ENCODE measurements at places on chromosomes 6 and 20. TPM values are rescaled to one million over a fixed set of nuclear protein-coding genes. Genes with fewer than 3 reads are reported as not detected.

GRCh38 chr6:113315879-113316278 is 541.3 kb upstream of the MARCKS start:
- no peak for DNase-seq

- DNase-seq, result no peak
Measured at GRCh38 chr20:33766686-33767085, 34.9 kb downstream of the ZNF341 start.

DNA sequence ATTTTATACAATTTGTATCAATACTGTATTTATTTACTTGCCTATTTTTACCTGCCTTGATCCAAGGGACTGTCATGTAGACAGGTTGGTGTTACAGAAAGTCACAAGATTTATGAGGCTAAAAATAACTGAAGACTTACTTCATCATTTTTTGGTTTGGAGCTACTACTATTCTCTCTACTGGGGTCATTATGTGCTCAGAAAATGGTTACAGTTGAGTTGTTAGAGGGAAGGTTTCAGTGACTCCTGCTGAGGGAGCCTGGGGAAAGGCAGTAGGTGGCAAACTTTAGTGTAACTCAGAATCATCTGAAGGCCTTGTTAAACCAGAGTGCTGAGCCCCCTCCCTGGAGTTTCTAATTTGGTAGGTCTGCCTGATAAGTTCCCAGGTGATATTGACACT is 118.8 kb downstream of the TINAG start:
- no peak for DNase-seq

GRCh38 chr6:147429794-147430193 is 78.7 kb upstream of the SAMD5 start:
- no peak for DNase-seq

- no peak for DNase-seq
Measured at GRCh38 chr6:53115113-53115512, 33.5 kb downstream of the GCM1 start.

- DNase-seq, result no peak
Measured at GRCh38 chr20:13338999-13339411, 117.9 kb downstream of the ISM1 start.

- no peak for DNase-seq
Measured at GRCh38 chr6:99416892-99417767, 8.0 kb downstream of the PNISR start.

DNA sequence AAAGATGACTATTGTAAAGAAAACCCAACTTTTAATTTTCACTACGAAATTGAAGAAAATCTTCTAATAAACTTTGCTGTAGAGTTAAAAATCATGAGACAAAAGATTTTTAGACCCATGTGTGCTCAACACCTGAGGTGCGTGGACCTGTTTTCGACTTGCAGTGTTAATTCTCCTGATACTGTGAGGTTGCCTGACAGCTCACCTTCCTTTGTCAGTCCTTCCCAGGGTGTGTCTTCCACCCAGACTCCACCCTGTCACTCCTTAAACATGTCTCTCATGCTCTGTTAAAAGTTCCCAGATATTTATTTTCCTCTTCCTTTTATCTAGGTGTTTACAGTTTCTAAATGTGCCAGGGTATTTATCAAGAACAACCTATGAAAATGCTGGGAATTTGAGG is 151.3 kb upstream of the NT5E start:
- no peak for DNase-seq

DNA sequence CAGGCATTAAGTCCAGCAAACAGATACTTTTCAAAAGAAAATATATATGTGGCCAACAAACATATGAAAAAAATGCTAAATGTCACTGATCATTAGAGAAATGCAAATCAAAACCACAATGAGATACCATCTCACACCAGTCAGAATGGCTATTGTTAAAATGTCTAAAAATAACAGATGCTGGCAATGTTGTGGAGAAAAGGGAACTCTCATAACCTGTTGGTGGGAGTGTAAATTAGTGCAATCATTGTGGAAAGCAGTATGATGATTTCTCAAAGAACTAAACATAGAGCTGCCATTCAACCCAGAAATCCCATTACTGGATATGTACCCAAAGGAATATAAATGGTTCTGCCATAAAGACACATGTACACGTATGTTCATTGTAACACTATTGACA is 20.6 kb downstream of the KCNQ5 start:
- DNase-seq, result no peak

DNA sequence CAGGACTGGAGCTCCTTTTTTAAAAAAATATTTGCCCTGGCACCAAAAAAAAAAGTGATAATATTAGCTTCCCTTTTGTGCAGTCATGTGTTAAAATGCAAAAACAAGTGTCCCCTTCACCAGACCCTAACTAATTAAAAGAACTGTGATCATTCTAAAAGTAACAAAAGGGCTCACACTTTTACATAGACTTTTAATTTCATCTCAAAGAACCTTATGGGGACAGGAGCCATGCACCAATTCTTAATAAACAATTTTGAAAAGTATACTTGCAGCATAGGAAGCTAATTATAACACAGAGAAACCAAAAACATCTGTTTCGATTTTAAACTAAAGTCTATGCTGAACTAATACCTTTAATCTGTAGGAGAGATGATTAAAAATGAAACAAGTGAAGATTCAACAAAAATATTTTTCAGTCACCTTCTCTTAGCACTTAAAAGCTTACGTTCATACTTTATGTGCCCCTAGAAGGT is 17.3 kb downstream of the STX7 start:
- DNase-seq, result no peak

GRCh38 chr6:3913958-3914337 is 64.8 kb downstream of the FAM50B start:
- no peak for DNase-seq

DNA sequence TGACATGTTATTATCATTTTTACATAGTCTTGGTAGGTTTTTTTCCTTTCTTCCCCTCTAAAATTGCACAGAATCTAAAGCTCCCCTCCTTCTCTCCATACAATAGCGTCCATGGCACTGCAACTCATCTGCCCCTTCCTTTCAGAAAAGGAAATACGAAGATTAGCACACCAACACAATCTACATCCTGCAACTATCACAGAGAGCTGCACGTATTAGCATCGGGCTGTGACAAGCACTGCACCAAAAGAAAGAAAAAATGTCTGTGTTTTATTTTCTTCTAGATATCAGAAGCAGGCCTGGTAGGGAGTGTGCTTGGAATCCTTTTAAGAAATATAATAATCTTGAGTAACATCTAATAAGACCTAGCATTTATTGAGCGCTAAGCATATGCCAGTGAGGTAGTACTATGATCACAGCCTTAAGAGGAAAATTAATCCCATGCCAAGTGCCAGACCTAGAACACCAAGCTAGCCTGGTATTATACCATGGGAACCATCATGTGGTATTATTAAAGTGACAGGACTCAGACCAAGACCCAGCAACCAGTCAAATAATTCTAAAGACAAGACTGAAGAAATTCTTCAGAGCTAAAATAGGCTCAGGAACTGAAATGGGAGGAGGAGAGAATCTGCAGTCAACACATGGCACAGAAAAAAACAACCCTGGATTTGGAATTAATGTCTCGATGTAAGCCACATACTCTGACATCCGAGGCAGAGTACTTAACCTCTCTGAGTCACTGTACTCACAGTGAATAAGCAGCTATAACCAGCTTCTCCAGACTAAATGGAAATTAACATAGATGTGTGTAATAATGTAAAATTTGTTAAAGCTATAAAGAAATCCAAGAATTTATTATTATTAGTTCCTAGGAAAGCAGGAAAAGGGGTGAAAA is 124.3 kb downstream of the IPCEF1 start:
- no peak for DNase-seq

DNA sequence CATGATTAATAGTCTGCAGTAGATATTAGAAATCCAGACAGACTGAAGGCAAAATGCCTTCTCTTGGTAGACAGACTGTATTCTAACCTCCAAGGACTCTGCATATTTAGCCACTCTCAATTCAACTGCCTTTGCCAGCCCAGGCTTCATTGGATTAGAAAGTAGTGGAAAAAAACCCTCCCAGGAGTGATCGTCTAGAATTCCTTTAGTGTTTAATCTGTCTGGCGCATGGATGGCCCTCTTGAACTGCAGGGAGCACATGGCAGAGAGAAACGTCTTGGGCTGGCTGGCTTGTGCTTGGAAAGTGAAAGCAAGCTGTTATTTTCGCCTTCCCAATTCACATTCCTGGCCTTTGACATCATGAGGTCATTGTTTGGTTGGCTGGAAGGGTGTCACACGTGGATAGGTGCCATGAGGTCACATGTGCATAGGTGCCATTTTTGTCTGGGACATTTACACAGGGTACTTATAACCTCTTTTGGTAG is 30.9 kb upstream of the NEDD9 start:
- peak; percentile 37 for DNase-seq

GRCh38 chr6:89010825-89011224 is 47.4 kb upstream of the RNGTT start:
- DNase-seq, result no peak

DNA sequence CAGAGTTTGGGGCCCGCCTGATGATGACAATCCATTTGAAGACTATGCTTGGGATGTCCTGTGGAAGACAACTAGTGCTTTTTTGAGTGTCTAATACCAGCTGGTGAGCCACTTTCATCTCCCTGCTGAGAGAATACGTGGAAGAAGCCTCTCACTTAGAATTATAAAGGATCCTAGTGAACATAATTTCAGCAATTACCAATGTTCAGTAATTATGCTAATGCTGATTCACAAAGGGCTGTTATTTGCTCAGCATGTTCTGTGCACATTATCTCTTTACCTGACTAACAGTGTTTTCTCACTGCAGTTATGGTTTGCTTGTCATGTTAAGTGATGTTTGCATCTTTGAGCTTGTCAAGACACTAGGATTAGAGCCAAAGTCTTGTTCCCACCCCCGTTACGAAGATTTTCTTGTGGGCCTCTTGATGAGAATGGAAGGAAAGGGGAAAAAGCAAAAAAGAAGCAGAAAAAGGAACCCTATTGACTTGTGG is 282.1 kb upstream of the CHD6 start:
- no peak for DNase-seq

DNA sequence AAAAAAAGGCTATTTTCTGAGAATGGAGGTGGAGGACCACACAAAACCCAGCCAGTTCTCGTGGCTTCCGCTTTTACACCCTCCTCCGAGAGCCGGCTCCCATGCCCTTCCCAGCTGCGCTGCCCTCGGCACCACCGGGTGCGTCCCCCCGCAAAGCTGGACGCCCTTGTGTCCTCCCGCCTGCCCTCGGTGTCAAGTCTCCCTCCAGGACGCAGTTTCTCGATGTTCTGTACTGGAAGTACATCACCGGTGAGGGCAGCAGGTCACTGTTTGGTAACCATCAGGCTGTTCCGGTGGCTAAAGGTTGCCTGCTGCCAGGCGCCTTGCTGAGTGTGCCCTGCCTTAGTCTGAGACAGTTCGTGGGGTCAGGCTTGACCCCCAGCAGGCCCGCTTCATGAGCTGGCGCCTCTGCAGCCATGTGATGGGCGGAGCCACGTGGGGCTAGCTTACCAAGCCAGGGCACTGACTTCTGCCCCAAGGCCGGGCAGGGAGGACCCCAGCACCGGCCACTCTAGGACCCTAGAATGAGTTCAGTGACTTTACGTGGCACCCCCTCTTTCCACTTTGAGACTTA is 34.6 kb downstream of the RREB1 start:
- no peak for DNase-seq

DNA sequence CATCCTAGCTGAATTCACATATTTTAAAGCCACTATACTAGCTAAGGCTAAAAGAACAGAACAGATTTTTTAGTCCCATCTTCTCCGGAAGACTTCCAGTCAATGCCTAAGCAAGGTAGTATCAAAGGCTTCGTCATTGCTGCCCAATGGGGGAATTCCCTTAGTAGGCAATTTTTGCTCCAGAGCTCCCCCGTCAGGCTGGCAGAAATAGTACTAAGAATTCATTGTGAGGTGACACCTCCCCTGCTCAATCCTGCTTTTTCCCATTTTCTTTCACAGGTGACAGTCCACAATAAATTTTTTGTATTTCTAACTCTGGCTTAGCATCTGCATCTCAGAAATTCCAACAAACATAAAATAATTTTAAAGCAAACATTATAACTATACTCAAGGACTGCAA is 52.8 kb upstream of the SRSF6 start:
- no peak for DNase-seq

- DNase-seq, result no peak
Measured at GRCh38 chr6:125077453-125077852, 76.1 kb upstream of the TPD52L1 start.

GRCh38 chr6:152094992-152095592 is 287.6 kb downstream of the ESR1 start:
- DNase-seq, result peak; percentile 64

DNA sequence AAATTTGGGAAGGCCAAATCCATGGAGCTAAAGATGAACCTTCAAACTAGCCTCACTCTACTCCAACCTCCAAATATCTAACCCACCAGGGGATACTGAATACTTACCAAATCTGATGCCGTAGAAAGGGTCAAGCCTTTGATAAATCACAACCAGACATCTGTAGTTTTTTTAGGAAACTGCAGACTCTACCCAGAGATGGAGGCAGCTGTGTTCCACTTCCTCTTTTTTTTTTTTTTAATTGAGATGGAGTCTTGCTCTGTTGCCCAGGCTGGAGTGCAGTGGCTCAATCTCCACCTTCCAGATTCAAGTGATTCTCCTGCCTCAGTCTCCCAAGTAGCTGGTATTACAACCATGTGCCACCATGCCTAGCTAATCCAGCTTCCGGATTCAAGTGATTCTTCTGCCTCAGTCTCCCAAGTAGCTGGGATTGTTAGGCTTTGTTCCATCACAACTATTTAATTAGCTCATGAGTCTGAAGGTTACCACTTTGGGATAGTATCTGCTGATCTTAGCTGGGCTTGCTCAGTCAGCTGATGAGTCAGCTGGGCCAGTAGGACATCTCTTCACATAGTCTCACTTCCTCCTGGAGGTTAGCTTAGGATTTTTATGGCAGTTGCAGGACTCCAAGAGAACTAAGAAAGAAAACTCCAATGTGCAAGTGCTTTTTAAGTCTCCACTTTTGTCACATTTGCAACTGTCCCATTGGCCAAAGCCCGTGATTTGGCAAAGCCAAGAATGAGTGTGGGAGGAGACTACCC is 13.3 kb downstream of the FRK start:
- DNase-seq, result no peak

- peak; percentile 9 for DNase-seq
Measured at GRCh38 chr6:24775520-24776058, 852 bp downstream of the GMNN start.

GRCh38 chr20:53786071-53786444 is 192.4 kb upstream of the ZNF217 start:
- DNase-seq, result peak; percentile 100

- DNase-seq, result no peak
Measured at GRCh38 chr6:44397424-44398164, 10.1 kb downstream of the CDC5L start.

GRCh38 chr6:141744971-141745370 is 387.8 kb upstream of the GJE1 start:
- no peak for DNase-seq

AKAP12 gene
- 9.2 TPM for total RNA-seq

ETV7 gene
- 0.57 TPM for total RNA-seq

ELOVL2 gene
- 0.41 TPM for total RNA-seq

EYA4 gene
- total RNA-seq, result 9.8 TPM

TBCC gene
- 15.1 TPM for total RNA-seq

HLA-DQB1 gene
- total RNA-seq, result 5.9 TPM

NKX2-2 gene
- not detected for total RNA-seq

SLC2A10 gene
- total RNA-seq, result 28.6 TPM

GPR6 gene
- not detected for total RNA-seq

ZBTB12 gene
- total RNA-seq, result 16.2 TPM
